ENCODE measurements at places on chromosomes 7 and 10.

DNA sequence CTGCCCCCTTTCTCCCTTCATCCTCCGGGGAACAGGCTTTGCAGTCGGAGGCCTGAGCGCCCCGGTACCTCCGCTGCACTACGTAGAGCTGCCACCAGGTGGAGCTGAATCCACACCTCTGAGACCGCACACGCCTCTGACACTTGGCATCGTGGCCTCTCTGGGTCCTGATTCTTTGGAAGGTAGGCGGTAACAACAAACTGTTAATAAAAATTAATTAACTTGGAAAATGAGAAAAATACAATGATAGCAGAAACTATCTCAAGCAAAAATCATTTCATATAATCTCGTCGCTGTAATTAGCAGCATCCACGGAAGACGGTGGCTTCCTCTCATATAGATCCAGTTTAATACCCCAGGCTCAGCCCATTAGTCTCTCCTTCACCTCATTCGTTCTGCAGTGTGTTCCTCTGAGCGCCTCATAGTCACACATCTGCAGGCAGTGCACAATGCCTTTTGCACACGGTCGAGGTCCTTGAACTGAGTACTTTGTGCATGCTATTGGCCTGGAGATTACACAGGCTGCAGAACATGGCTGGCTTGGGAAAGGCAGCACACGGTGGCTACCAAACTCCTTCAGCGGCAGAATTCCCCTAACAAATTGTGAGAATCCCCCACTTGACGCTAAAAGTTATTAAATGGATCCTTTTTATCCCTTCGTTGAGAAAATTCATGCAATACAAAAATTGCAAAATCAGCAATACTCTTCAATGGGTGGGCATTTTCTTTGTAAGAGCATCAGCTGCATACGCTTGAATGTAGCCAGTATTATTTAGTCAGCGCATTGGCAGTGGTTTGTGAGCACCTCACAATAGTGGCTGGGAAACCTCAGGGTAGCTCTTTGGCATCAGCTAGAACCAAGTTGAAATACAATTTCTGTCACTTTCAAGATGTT is 18.7 kb downstream of the OR9A2 start:
- DNase-seq: peak; percentile 89

GRCh38 chr10:120483651-120484301 is 26.7 kb downstream of the PLPP4 start:
- DNase-seq: no peak

DNA sequence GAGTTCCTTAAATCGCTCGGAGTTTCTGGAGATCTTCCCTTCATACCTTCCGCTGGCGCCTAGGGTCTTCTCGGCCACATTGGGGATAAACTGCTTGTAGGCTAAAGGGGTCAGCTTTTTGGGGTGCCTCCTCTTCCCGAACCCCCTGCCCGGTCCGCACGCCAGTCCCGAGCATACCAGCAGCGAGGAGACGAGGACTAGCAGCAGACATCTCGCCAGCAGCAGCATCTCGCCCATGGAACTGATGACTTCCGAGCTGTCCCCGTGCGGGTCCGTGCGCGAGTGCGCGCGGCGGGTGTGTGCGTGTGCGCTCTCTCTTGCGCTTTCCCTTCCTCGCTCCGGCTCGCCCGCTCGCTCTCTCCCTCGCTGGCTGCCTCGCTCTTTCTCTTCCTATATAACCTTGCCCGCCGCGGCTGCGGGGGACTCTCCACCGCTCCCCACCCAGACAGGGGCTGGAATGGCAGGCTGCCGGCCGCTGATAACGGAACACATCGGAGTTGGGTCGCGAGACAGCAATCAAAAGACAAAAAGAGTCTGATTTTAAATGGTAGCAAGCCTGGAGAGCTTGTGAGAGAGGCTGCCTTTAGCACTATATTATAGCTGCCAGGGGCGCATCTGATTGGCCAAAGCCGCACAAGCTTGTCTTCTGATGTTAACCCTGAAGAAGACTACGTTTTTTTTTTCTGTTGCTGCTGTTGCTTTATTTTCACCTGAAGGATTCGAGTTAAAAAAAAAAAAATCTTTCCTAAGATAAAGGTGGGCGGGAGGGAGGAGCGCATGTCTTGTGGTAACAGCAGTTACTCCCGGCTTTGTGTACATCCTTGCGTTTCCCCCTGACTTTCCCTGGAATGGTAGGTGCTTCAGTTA is at the start of gene SHH:
Gene SHH, minus strand, starts transcription at position 569 of the 867 bp plus-strand sequence. Its CDS starts 341 bp downstream, at position 228.
- peak; percentile 56 for DNase-seq

GRCh38 chr10:105274556-105275070 is 633.5 kb downstream of the SORCS3 start:
- no peak for DNase-seq

GRCh38 chr10:34727595-34728033 is 87.5 kb downstream of the PARD3 start:
- no peak for DNase-seq

- DNase-seq: no peak
Measured at GRCh38 chr7:125355899-125356298, 426.3 kb upstream of the POT1 start.

GRCh38 chr10:54284526-54285193 is 516.4 kb downstream of the PCDH15 start:
- DNase-seq: no peak

- no peak for DNase-seq
Measured at GRCh38 chr7:105840981-105841749, 35.2 kb downstream of the ATXN7L1 start.

DNA sequence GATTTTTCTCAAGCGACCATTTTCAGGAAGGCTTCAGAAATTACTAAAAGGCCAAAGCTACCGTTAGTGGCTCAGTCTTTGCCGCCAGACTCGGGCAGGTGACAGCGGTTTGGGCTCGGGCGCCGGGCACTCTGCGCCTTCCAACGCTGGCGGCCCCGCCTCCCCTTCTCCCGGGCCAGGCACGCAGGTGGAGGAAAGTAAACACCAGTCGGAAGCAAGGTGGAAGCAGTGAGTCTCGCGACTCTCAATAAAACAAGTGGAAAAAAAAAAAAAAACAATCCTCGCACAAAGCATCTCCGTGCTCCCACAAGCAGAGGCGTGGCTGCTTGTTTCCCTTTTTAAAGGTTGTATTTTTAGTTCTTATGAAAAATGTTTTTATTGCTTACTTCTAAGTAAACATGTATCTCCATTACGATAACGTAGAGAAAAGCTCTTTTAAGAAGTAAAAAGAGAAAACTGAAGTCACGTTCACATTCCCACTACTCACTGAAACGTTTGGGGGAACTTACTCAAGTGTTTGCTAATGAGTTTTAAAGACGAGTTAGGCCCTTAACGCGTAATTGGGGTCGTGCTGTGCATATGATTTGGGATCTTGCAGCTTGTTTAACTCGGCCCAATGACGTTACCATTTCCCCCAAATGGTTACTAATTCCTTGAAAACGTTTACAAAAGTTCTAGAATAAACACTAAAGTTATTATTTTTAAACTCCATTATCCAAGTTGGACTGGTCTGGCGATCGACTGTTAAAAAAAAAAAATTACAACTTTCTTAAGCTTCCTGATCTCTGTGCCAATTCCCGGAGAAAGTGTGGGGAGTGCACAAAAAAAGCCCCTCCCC is 864 bp downstream of the CDCA7L start:
- DNase-seq: peak; percentile 23

DNA sequence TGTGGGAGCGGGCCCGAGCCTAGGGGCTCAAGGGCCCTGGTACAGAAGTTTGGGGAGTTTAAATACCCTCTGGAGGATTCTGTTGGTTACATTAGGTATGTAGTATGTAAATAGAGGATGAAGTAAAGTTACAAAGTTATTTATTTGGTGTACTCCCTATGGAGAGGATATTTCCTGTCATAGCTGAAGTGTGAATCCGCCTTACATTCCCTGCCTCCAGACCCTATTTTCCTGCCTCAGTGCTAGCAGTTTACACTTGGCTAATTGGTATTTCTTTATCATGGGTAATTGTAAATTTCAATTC is 60.6 kb upstream of the KLF14 start:
- no peak for DNase-seq

DNA sequence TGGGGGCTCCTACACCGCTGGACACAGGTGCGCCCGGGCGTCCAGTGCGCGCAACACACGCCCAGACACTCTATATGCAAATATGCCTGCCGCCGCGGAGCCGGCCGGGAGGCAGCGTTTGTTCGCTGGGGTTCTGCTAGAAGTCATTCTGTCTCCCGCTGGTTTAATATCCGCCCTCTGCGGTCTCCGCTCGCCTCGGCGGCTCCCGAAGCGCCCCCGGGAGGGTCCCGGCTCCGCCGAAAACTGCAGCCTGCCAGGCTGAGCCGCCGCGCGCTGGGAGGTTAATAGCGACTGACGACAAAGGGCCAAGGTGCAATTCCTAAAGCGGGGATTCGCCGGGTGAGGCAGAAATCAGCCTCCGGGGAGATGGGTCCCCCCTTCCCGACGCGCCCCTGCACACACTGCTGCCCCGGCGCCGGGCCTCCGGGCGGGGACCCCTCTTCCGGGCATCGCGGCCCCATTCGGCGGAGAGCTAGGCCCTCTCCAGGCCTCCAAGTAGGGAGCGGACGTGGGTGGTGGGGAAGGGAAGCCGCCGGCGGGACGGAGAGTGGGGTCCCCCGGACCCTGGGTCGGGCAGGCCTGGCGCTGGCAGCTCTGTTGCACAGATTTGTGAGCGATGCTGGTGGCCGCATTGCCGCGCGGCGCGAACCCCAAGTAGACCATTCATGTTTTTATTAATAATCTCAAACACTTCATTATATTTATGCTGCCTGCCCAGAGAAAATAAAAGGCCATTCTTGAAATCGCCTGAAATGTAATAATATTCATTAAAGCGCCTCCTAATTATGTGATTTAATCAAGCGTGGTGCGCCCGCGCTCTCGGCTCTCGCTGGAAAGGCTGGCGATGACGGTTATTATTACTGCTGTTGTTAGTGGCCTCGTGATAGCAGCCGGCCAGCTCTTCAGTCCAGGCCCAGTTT is 9.1 kb downstream of the EN2 start:
- peak; percentile 87 for DNase-seq

DNA sequence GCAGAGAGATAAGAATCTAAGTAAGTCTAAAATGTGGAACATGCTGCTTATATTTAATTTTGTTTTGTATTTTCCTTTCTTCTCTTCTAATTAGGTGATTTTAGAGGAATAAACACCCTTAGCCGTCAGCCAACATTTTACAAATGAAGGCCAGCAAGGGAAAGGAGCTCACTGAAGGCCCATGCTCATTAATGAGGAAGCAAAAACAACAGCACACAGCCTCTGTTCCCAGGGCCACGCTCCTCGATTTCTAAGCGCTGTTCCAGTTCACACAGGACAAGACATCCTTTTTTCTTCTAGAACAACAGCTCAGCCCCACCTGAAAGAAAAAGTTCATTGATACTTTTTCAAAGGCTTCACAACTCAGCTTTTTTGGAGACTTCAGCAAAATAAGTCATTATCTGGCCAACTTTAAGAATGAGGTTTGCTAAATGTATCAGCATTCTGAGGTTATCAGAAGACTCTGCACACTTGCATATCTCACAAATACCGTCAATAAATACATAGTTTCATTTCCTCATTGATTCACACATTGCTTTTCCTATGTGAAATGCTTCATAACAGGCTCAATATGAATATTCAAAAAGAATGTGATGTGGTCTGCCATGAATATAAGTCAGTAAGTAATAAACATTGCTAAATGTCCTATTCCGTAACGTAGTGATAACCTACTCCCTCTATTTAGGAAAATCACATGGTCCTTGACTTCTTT is 34.8 kb upstream of the SFMBT2 start:
- no peak for DNase-seq
